ENCODE measurements at places on chromosomes 12 and 14. TPM values are rescaled to one million over a fixed set of nuclear protein-coding genes. Genes with fewer than 3 reads are reported as not detected.

PLEKHG7 gene
- not detected for total RNA-seq

KRT74 gene
- total RNA-seq: not detected

ABCC9 gene
- total RNA-seq: 1.1 TPM

DNA sequence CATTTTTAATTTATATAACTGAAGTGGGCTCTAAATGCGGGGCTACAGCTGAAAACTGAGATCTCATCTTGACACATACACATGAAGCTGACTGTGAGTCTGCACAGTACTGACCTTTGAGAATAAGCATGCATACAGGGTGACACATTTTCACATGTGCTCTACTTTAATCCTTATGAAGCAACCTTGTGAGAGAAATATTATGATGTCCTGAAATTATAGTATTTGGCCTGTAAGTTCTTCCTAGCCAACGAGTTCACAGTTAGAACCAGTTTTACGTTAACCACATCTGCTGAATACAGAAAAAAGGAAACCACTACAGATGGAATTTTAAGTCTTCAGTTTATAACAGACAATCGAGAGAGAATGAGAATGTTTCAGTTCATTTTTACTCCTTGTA is 70.3 kb downstream of the SPPL3 start:
- no peak for DNase-seq

GRCh38 chr12:10528174-10528953 is 22.7 kb downstream of the EIF2S3B start:
- DNase-seq: no peak

DNA sequence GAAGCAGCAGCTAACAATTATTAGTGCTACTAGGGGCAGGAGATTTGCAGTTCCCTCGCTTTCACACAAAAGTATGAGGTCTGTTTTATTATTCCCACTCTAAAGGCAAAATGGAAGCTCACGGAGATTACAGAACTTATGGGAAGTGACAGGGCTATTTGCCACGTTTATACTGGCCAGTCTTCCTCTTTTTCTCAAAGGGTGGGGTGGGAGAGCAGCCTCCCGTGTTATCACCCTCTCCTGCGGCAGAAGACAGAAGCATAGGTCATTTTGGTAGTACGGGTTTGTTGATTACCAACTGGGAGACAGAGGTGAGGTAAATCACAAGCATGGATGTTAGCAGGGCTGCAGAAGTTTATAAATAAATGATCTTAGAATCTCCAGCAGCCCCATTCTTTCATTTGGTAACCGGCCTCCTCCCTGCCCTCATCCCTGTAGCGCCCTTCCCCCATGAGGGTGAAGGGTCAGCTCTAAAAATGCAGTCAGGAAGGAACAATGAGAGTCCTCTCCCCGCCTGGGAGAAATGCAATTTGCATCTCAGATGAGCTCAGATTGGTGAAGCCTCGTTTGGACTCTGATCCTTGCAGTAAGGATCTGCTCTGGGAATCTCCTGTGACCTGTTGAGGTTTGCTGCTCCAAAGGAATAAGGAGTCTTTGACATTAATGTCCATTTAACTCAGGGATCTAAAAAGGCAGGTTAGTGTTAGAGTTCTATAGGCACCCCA is 44.7 kb upstream of the SINHCAF start:
- DNase-seq: no peak

DNA sequence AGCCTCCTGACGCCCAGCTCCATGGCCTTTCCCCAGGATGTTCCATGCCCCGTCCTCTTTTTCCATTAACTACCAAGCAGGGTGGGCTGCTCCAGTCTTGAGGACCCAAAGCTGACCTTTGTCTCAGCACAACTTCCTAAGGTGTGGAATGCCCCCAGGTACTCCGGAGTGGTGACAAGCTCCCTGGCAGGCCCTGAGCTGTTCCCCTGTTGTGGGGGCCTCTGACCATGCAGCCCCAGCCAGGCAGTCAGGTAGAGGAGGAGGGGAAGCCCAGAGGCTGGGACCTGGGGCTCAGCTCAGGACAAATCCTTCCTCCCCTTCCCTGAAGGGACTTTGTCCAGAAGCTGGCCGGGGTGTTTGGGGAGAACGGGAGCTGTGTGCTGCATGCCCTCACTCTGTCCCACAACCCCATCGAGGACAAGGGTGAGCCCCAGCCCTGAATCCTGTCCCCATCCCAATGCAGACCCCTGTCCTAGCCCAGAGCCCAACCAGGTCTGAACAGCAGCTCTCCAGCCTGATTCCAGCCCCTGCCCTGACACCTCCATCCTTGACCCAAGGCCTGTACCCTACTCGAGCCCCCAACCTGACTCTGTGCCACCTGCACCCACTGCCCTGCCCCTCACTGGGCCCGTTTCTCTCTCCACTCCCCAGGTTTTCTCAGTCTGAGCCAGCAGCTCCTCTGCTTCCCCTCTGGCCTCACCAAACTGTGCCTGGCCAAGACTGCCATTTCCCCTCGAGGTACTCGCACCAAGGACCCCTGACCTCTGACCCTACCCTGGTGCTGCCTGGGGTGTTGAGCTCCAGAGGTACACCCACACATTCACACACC is 4.4 kb downstream of the CARMIL3 start:
- DNase-seq: no peak

- DNase-seq: no peak
Observed at GRCh38 chr12:57130941-57131340, 2.7 kb downstream of the LRP1 start.

GRCh38 chr12:14668591-14668990 is 27.8 kb downstream of the GUCY2C start:
- no peak for DNase-seq

- no peak for DNase-seq
Observed at GRCh38 chr14:92844204-92844603, 50.1 kb downstream of the GOLGA5 start.

DNA sequence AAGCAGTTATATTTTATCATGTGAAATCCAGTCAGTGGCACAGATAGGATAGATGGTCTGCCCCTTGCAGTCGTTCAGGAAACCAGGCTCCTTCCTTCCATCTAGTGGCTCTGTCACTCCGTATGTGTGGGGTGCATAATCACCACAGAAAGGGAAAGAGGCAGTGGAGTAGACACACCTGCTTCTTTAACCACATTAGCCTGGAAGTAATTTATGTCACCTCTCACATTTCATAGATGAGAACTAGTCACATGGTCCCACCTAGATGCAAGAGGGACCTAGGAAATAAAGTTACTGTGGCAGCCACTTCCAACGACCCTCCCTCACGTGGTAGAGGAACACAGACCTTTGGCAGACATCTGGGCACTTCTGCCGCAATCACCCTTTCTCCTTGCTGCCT is 14.2 kb upstream of the RNU6-8 start:
- DNase-seq: no peak

GRCh38 chr12:106359646-106360399 is 2.3 kb downstream of the POLR3B start:
- no peak for DNase-seq

GRCh38 chr14:23321572-23322547 is 603 bp downstream of the PABPN1 start:
- DNase-seq: no peak

GRCh38 chr14:66601932-66602578 is 94.1 kb downstream of the GPHN start:
- no peak for DNase-seq
